ENCODE measurements at places on chromosomes 1 and 21.

- DNase-seq = no peak
Observed at GRCh38 chr1:27539901-27540861, 50.2 kb upstream of the WASF2 start.

- peak; percentile 86 for DNase-seq
Observed at GRCh38 chr1:31937300-31938183, 626 bp downstream of the PTP4A2 start.

GRCh38 chr1:68953311-68953710 lies 456.4 kb upstream of the DEPDC1 start:
- no peak for DNase-seq

DNA sequence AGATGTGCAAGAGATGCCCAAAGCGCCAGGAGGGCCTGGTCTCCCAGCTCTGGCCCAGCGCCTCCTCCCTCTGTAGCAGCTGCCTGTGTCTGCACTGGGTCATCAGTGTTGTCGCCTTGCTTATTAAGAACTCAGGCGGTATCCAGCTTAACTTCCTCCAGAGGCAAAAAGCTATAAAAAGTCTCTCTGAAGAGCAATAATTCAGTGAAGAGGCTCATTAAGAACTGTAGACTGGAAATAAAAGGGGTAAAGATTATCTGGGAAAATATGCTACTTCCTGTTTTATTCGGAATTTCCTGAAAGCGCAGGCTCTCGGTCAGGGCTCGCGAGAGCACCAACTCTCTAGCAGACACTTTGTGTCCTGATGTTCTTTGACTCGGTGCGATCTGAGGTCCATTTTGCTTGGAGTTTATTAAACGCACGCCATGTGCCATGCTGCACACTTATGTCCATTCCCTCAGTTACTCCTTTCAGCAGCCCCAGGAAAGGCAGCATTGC lies 70.4 kb downstream of the MRPS6 start:
- no peak for DNase-seq

- no peak for DNase-seq
Observed at GRCh38 chr1:84541679-84542078, 32.6 kb downstream of the CTBS start.
